ENCODE measurements at places on chromosomes 1 and 21.

GRCh38 chr21:40595806-40596205, 251.2 kb downstream of the DSCAM start:
- DNase-seq = no peak

DNA sequence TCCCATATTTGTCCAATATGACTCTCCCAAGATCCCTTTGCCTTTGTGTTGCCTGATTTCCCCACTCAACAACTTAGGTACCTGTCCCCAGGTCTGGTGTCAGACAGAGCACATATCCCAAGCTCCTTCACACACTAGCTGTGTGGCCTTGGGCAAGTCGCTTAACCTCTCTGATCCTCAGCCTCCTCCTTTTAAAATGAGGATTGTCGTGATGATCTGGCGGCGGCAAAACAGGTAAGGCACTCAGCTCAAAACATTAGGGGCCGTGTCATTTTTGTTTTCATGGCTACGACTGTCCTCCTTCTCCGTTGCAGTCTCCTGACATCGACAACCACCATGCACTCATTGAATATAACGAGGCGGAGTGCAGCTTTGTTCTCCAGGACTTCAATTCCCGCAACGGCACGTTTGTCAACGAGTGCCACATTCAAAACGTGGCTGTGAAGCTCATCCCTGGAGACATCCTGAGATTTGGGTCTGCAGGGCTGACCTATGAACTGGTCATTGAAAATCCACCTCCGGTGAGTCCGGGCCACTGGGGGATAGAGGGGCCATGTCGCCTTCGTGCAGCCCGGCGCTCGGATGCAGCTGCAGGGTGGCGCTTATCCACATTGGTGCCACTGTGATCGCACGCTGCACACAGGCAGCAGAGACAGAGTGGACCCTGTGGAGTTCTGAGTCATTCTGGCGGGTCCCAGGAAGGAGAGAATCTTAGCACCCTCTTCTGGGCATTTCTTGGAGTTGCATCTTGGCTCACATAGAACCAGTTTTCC, 25.2 kb downstream of the FHAD1 start:
- DNase-seq = peak; percentile 82

GRCh38 chr1:222886878-222887351, 72.1 kb downstream of the DISP1 start:
- no peak for DNase-seq

- peak; percentile 64 for DNase-seq
Observed at GRCh38 chr1:237901299-237901934, 10.7 kb upstream of the ZP4 start.

Data from iPS-NIHi11 (cell line).